Activated CD4-positive, alpha-beta memory T cell treated with anti-CD3 and anti-CD28 coated beads, Interleukin-2, amount 10 ng/mL, durations not matched to agents 7 days and 5 days (primary cell): ENCODE measurements at places on chromosomes 3 and 15. TPM values are rescaled to one million over a fixed set of nuclear protein-coding genes. Genes with fewer than 3 reads are reported as not detected.

- DNase-seq, result no peak
Measured at GRCh38 chr3:129001806-129002572, 885 bp downstream of the EFCC1 start.

- no peak for DNase-seq
Measured at GRCh38 chr3:39166932-39167532, 13.6 kb upstream of the CSRNP1 start.

Gene RPUSD2
- total RNA-seq, result 11.9 TPM

Gene GPR27
- total RNA-seq, result 3.1 TPM

Gene CPEB1
- total RNA-seq, result not detected

Gene TMEM108
- not detected for total RNA-seq
